ENCODE measurements at places on chromosomes 5 and 9.

GRCh38 chr9:109512170-109512756 is 14.2 kb upstream of the PTPN3 start:
- no peak for DNase-seq

- DNase-seq: no peak
Measured at GRCh38 chr9:4114569-4115505, 185.0 kb downstream of the GLIS3 start.

- no peak for DNase-seq
Measured at GRCh38 chr5:157912621-157913325, 53.8 kb upstream of the CLINT1 start.

- no peak for DNase-seq
Measured at GRCh38 chr9:134217431-134218210, 53.3 kb upstream of the RNU6ATAC start.

GRCh38 chr9:124453586-124454191 is 3.4 kb downstream of the ADGRD2 start:
- no peak for DNase-seq

DNA sequence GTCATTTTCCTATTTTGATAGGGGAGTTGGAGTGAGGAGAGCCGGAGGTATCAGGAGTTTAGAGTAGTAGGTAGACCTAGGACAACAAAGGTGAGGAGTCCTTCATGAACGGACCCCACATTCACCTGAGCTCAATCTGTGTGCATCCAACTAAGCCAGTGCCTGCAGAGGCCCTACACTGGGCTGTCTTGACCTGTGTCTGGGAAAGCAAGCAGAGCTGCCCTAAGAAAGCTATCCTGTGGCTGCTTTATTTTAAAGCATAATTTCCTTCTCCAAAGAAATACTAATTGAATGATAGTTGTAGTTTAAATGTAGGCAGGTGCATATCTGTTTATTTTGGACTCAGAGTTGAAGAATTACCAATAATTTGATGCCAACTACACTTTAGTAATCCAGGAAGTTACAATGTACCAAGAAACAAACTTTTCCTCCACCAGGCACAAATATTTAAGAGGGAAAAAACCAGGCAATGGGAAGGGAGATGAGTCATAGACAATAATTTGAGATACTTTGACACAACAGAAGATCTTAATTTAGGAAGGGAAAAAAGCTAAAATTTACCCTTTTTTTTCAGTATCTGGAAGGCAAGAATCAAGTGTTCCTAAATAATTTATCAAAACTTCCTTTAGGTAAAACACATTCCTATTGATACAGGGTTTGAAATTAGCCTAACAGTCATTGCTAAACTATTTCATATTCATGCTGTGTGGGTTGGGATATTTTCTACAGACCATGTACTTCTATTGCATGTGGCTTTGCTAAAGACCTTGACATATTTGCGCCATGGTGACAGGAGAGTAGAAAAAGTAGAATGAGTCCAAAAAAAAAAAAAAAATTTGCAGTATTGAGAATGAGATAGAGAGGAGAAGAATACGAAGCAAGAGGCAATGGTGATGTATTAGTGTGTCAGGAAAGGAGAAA is 376.6 kb upstream of the TUSC1 start:
- no peak for DNase-seq

DNA sequence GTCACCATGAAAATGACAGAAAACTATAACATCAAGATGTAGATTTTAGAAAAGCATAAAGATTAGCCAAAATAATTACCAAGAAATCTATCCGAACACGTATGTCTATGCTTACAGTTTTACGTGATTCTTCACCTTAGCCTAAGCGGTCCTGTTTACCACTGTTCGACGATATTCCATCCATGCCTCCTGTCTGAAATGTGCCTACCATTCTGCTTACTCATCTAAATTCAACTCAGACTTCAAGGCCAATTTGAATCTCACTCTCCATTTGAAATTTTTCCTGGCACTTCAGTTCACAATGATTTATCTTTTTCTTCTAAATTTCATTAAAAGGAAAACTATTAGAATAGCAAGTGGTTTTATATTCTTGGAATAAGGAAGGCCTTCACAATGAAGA is 15.4 kb downstream of the ZDHHC21 start:
- DNase-seq: no peak

- DNase-seq: no peak
Measured at GRCh38 chr9:82115331-82115730, 126.8 kb downstream of the SPATA31D1 start.

DNA sequence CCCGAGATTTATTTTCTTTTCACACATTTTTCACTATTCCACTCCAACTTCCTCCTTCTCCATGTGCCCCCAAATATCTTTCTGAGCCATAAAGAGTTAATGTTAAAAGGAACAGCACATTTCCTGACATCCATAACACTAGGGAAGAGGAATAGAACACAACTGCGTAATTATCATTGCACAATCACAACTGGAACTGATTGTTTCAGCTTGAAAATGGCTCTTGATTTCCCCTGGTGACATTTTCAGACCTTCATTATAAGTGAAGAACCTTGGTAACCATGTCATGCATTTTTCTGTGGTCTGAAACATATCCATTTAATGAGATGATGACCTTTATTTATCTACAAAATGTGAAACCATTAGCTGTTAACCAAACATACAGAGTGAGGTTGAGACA is 82.4 kb downstream of the PCSK1 start:
- DNase-seq: no peak

DNA sequence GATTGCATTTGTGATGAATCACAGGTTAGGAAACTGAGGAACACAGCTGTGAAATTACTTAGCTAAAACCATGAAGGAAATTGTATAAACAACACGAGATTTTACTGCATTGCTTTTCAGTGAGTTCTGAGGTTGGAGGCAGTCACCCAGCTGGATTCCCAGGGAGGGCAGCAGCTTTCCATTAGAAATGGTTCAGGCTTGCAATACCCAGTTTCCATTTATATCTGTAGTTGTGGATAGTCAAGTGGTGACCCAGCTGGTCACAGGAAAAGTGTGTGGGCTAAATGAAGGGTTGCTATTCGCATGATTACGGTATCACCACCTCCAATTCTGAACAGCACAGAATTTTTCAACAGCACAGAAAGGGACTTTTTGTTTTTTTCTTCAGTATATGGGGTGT is 34.3 kb upstream of the SPATA31D4 start:
- no peak for DNase-seq

- DNase-seq: no peak
Measured at GRCh38 chr9:23412458-23412857, 413.6 kb downstream of the ELAVL2 start.

- no peak for DNase-seq
Measured at GRCh38 chr9:6758248-6758497, 400 bp downstream of the KDM4C start.

- no peak for DNase-seq
Measured at GRCh38 chr5:33891788-33892619, at the start of gene ADAMTS12. TSS of gene ADAMTS12 (minus strand) at chr5:33891990. CDS start at chr5:33891856, 134 bp downstream.

- DNase-seq: peak; percentile 34
Measured at GRCh38 chr9:133120501-133121197, 391 bp downstream of the RALGDS start.

GRCh38 chr5:155897761-155898160 is 429.2 kb upstream of the SGCD start:
- no peak for DNase-seq

- no peak for DNase-seq
Measured at GRCh38 chr9:136255896-136256890, 10.6 kb upstream of the QSOX2 start.

DNA sequence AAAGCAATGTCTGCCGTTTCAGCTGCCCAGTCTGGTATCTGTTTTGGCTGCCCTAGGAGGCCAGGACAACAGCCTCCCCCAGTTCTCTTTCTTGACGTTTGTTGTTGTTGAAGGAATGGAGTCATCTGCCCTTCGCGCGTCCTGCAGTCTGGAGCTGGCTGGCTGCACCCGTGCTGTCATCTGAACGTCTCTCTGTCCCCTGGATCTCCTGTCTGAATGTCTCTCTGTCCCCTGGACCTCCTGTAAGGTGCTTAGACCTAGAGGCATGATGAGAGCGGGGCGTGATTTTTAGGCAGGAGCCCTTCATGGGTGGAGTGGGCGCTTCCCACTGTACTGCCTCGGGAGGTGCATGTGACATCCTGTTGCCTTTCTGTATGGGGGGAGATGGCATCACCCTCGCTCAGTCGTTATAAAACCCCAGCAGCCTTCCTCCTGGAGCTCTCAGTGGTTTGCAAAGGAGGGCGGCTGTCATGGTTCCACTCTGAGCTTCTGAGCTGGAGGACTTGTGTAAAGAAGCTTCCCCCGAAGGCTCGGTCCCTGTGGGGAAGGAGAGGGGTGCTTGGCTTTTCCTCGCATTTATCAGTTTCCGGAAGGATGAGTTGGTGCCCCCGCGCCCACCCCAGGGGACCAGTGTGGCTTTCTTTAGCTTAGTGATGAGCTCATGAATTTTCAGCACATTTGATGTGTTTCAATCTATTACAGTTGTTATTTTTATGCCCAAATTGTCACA is 49.8 kb upstream of the OLFM1 start:
- no peak for DNase-seq

DNA sequence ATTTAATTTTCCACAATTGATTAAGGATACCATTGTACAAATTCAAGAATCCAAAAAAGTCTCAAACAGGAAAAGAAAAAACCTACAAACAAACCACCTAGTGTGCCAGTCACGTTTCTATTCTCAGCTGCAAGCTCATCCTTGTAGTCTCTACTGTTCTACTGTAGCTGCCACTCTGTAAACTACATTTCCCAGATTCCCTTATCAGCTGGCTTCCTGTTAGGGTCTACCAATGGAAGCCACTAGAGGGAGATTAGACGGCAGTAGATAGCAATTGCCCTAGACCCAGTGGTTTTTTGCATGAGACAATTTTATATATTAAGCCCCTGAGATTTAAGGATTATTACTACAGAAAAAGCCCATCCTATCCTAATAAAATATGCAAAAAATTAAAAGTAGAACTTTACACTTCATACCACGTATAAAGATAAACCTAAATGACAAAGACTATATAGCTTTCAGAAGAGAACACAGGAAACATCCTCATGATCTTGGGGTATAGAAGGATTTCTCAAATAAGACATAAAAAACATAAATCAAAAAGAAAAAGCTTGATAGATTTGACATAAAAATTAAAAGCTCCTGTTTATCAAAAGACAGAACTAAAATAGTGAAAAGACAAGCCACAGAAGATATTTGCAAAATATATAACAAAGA is 37.4 kb downstream of the P4HA2 start:
- peak; percentile 10 for DNase-seq

DNA sequence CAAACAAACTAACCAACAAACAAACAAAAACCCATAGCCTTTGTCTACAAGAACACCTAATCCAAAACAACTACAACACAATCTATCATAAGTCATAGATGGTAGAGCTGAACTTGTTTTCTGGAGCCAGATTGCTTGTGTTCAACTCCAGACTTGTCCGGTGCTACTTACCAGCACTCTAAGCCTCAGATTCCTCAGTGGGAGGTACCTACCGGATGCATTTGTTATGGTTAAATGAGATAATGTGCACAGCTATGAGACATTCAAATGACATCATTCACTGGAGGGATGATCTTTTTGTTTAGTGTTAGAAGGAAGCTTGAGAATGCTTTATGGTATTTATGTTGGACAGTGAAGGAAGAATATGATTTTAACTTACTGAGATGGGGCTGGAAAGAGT is 592.9 kb upstream of the C9orf72 start:
- DNase-seq: no peak

GRCh38 chr5:127550652-127551409 is 33.4 kb downstream of the PRRC1 start:
- DNase-seq: no peak

DNA sequence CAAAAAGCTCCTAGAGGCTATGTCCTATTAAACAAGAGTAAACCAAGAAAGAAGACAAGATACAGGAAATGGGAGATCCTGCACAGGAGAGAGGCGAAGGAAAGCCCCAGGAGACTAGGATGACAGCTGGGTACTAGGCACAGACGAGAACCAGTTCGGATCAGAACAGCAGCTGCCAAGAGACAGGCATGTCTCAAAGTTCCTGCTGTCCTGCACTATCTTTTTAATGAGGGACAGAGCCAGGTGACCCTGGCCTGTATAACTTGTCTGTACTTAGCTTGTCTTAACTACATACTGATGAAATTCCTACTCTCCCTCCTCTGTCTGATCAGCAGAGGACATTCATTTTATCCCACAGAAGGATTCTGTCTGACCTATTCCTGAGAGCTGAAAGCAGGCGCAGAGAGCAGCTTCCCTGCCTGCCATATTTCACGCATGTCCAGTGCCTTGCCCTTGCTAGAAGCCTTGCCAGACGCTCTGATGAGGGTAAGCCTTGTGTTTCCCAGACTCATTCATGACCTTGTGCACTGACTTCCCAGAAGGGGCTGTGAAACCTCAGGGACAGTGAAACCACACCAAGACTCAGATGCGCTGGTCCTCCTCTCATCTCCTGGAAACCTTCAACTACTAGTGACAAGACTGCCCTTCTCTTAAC is 24.7 kb downstream of the TSC1 start:
- no peak for DNase-seq

- DNase-seq: no peak
Measured at GRCh38 chr9:121945281-121945680, 147.8 kb downstream of the TTLL11 start.

DNA sequence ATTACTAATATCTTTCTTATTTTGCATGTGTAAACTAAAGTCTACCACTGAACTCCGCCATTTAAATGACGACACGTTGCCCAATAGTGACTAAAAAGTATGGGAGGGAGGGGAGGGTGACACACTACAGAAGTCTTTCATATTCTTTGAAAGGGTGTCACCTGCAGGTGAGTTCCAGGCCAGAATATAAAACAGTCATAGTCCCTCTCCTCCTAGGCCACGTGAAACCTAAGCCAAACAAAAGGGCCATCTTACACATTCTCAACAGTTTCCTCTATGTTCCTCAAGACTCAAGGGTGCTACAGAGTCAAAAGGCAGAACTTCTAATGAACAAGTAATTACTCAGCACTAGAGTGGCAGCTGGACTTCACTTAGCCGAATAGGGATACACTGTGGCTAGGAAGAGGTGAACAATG is 6.4 kb downstream of the CEMIP2 start:
- no peak for DNase-seq

DNA sequence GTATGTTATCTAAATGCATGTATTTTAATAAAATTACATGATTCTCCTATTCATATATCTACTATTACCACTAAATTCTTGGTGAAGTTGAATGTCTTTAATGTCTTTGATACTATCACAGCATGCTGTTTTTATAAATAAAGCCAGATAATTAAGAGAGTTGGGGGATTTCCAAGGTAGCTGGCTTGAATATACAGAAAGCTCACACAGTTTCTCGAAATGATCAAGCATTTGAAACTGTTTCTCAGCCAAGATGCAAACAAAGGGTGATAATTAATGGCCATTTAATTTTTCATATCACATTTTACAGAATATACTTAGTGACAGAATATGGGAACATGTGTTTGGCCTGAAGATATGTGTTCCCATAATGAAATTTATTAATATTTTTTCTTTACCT is 145.6 kb upstream of the CDH12 start:
- DNase-seq: no peak

DNA sequence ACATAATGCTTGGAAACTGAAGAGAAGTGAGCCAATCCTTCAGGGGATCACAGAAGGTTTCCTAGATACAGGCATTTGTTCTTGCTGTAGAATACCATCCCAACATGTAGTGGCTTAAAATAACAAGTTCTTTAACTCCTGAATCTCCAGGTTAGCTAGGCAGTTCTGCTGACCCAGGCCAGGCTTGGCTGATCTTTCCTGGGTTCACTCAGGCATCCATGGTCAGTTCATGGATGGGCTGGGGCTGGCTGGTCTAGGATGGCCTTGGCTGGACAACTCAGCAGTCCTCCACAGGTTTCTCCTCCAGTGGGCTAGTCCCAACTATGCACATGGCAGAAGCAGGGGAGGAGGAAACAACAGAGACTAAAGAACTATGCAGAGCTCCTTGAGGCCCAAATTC is 37.4 kb upstream of the DENND1A start:
- no peak for DNase-seq

GRCh38 chr5:78675956-78676730 is 27.6 kb upstream of the LHFPL2 start:
- DNase-seq: no peak
